Femur (tissue), 1 donor: ENCODE measurements at places on chromosomes 4 and X.

DNA sequence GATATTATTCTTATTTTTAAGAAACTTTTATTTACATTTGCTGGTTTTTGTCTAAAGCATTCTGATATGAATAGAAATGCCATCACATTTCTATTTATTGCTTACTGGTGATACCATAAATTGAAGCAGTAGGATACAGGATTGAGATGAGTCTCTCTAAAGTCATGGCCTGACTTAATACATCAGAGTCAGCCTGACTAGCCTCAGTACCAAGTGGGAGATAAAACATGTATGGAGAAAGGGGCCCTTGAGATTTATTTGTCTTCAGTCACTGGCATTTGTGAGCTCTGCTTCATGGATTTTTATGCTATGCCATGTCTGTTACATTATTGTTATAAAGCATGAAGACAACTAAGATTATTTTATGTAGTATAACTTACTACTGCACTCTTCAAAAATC, 465.5 kb downstream of the ADGRL3 start:
- DNase-seq: no peak

GRCh38 chr4:110059556-110060191, 138.7 kb downstream of the ELOVL6 start:
- DNase-seq: no peak

GRCh38 chr4:138599965-138600364, 357.8 kb upstream of the SLC7A11 start:
- DNase-seq: no peak

- no peak for DNase-seq
These were observed 2390.9 kb downstream of the PCDH7 start for GRCh38 chr4:33111117-33111516.

- DNase-seq: no peak
These were observed 5.1 kb upstream of the OCRL start for GRCh38 chrX:129534816-129535578.
